ENCODE measurements at places on chromosomes 1 and 21.

DNA sequence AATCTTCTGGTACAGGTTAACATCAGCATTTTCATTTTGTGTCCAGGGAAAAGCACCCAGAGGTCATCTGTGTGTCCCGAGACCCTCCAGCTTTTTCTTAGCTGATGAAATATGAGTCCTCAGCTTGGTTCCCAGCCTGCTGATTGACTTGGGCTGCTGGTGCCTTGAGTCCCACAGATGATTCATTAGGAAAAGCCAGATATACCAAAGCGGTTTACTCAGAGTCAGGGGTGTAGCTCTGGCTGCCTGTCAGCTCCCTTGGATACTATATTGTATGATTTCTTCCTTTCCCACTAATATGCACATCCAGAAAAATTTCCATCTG is 43.7 kb upstream of the MAB21L3 start:
- no peak for DNase-seq

GRCh38 chr1:65959896-65960567 is 167.3 kb downstream of the PDE4B start:
- DNase-seq = no peak

DNA sequence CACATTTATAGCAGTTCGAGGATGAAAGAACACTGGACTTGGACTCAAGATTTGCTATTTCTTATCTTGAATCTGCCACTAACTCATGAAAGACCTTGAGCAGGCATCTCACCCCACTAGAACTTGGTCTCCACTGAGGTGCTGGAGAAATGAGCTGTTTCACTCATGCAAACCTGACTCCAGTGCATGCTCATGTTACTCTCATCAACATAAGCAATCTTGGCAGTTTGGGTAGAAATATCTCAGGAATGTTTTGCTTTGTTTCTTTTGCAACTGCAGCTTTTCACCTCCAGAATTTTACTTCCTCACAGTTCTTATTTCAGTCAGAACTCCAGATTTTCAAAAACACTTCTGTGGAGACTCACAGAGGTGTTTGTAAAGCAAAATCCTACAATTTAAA is 46.2 kb upstream of the DAB1 start:
- DNase-seq = no peak

GRCh38 chr1:241229216-241229615 is 127.8 kb downstream of the RGS7 start:
- no peak for DNase-seq

GRCh38 chr1:107689159-107689558 is 275.8 kb downstream of the VAV3 start:
- DNase-seq = no peak

GRCh38 chr1:156308078-156308477 is 9.0 kb upstream of the VHLL start:
- DNase-seq = no peak

GRCh38 chr1:24252185-24252780 is 65.2 kb upstream of the IFNLR1 start:
- no peak for DNase-seq

DNA sequence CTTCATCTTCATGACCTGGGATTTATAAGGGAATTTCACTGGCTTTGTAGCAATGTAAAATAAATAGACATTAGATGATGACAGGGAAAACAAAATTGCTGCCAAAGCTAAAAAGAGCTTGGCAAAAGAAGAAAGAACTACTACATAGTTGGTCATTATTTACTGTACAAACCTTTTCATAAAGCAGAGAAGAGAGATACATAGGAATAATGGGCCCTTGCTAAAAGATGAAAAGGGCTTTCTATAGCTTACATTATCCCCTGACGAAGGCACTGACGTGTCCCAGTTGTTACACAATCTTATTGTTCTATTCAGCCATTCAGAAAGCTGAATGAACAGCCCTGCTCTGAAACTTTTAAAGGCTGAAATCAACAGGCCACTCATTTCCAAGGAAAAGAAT is 57.1 kb downstream of the ZC3H11B start:
- no peak for DNase-seq

- no peak for DNase-seq
Measured at GRCh38 chr1:203926025-203926540, 64.7 kb downstream of the SNRPE start.

DNA sequence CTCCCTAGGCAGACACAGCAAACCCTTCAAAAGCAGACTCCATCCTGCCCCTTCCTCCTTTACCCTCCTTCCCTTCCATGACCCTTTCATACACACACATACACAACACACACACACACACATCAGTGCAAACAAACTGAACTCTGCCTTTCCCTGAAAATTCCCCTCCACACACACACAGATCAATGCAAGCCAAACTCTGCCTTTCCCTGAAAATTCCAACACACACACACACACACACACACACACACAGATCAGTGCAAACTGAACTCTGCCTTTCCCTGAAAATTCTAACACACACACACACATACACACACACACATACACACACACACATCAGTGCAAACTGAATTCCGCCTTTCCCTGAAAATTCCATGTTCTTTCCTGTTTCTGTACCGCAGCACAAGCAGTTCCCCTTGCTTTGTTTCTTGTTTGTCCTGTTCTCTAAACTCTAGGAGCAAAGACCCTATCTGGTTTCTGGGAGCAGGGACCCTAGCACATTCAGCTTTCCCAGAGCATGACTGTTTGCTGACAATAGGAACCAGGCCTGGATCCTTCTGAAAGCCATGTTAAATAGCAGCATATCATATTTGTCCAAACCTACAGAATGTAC is 91.0 kb downstream of the PTPN14 start:
- no peak for DNase-seq

- no peak for DNase-seq
Measured at GRCh38 chr1:175449306-175449705, 256.7 kb upstream of the KIAA0040 start.

GRCh38 chr1:165241952-165242351 is 114.6 kb downstream of the LMX1A start:
- DNase-seq = no peak

GRCh38 chr1:208791456-208791855 is 547.3 kb upstream of the PLXNA2 start:
- DNase-seq = peak; percentile 88

DNA sequence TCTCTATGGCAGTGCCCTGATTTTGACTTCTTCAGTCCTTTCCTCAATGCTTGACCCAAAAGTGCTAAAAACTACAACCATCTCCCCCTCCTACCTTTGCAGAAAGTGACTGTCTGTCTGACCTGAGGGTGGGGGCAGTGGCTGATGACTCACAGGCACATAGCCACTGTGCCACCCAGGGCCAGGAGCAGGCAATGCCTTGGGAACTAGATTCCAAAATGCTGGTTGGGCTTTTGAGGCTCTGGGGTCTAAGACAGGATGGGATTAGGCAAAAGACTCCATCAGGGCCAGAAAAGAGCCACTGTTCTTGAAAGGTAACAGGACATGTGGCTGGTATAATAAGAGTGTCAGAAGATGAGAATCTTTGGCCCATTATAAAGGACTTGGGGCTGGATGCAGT is 129.5 kb upstream of the KIAA0040 start:
- no peak for DNase-seq

DNA sequence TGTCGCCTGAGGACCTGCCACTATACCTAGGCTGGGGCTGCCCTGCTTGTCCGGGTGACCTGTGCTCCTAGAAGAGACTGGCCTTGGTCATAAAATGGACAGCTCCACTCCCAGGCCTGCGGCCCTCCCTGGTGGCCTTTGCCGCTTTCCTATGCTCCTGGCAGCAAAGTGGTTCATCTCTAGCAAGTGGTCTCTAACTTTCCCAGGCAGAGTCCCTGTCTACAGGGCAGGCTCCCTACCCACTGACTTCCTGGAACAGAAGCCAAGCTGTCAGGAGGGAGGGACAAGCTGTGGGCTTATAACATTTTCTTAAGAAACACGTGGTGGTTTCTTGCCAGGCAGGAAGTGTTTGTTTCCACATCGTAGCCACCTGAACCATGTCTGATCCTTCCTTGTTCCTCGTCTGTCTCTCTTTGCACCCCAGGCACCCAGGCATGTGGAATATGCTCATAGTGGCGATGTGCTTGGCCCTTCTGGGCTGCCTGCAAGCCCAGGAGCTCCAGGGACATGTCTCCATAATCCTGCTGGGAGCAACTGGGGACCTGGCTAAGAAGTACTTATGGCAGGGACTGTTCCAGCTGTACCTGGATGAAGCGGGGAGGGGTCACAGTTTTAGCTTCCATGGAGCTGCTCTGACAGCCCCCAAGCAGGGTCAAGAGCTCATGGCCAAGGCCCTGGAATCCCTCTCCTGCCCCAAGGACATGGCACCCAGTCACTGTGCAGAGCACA is 10.1 kb downstream of the H6PD start:
- no peak for DNase-seq

GRCh38 chr1:70077066-70077465 is 128.3 kb downstream of the LRRC40 start:
- no peak for DNase-seq

- no peak for DNase-seq
Measured at GRCh38 chr1:181094416-181095212, 6.1 kb downstream of the IER5 start.

- DNase-seq = no peak
Measured at GRCh38 chr1:47334765-47335435, 1.3 kb downstream of the CMPK1 start.

GRCh38 chr1:43835082-43836021 is 98.2 kb upstream of the ARTN start:
- DNase-seq = no peak

DNA sequence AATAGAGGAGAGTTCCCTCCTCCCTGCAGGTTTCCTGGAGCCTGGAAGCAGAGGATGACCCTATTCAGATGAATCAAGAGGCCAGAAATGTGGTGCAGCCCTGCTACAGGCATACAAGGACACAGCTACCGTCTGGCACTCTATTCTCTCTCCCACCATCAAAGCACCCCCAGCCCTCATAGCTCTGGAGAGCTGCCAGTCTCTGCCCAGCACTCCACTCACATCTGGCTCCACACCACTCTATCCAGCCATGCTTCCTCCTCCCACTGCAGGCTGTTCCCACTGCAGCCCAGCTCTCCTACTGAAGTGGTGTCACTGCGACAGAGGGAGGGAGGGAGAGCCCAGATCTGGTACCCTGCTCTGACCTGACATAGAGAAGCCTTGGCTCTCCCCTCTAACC is 18.4 kb downstream of the SYT2 start:
- DNase-seq = no peak

DNA sequence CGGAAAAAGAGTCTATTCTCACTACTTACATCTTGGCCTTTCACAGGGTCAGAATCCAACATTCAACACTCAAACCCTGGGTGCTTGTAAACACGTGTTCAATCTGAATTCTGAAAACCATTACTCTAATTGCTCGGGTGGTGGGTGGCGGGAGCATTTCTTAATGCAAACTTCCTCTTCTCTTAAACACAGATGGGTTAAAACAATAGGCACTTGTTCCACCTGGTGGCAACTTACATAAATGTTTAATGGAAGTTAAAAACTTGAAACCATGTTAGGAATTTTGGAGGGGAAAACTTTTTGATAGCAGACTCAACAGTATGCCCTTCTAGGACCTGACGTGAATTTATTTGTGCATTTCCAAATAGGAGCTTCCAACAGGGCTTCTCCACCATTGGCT is 23.4 kb upstream of the TDRD10 start:
- DNase-seq = no peak
